Islet precursor cell (in vitro differentiated cells): ENCODE measurements at places on chromosomes 7 and 10.

GRCh38 chr7:38398725-38399321 lies 125.4 kb upstream of the TARP start:
- no peak for DNase-seq

DNA sequence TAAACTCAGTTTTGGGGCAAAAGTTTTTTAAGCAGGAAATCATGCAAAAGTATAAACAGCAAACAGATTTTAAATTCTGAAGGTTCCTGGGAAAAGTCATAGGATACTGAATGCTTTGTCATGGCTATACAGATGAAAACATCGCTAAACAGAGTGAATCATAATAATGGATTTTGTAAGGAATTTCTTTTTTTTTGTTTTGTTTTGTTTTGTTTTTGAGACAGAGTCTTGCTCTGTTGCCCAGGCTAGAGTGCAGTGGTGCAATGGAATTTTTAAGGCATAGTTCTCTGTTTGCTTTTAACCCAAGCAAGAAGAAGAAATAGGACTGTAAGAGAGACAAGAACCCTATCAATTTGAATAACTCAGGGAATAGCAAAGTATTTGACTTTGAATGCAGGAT lies 285.3 kb downstream of the NRG3 start:
- no peak for DNase-seq

- no peak for DNase-seq
Observed at GRCh38 chr7:157480371-157481050, 143.7 kb downstream of the DNAJB6 start.

DNA sequence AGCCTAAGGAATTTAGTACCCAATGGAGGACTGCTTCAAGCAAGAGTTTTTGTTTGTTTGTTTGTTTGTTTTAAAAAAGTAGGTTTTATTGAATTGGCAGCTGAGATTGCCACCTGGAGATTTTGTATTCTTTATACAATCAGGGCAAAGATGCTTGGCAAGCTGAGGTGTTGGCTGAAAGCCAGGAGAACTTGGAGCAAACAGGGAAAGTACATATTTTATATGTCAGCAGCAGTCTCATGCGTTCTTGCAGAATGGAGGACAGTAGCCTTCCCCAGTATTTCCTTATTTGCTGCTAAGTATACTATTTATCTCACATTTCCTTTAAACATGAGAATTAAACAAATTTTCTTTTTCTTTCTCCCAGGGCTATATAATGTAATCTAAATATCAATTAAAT lies 22.6 kb upstream of the ICA1 start:
- no peak for DNase-seq

GRCh38 chr7:13904007-13904406 lies 85.5 kb downstream of the ETV1 start:
- DNase-seq = no peak

DNA sequence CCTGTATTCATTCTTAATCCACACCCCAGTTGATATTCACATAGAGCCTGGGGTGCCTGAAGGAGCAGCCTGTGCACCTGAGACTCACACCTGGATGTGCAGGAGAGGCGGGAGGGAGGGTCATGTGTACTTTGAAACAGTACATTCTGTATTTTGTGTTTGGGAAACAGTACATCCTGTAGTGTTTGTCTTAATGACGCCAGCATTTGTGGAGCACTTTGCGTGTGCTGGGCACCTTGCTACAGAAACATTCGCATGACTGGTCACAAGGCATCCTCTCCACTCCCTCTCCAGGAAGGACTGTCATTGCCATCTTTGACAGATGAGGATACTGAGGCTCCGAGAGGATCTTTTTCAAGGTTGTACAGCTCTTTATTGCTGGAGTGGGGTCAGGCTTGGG lies 132.1 kb downstream of the TACC2 start:
- DNase-seq = no peak

- no peak for DNase-seq
Observed at GRCh38 chr10:110167149-110167548, 40.3 kb upstream of the MXI1 start.

DNA sequence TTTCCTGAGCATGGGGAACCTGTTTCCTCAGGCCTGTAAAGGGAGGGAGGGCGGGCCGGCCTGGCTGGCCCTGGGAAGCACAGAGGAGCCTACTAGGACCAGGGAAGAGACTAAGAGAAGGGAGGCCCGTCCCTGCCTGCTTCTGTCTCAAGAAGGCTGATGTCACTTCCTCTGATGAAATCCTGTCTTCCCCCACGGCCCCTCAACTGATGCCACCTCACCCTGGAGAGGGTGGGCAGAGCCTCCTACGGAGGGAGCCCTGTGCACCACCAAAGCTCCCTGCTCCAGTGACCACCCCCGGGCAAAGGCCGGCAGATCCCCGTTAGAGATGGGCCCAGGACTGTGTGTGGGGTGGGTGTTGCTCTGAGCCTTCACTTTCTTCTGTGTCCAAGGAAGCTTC lies 1.0 kb upstream of the PILRA start:
- DNase-seq = peak; percentile 65

GRCh38 chr7:108327353-108327752 lies 128.9 kb downstream of the NRCAM start:
- no peak for DNase-seq

DNA sequence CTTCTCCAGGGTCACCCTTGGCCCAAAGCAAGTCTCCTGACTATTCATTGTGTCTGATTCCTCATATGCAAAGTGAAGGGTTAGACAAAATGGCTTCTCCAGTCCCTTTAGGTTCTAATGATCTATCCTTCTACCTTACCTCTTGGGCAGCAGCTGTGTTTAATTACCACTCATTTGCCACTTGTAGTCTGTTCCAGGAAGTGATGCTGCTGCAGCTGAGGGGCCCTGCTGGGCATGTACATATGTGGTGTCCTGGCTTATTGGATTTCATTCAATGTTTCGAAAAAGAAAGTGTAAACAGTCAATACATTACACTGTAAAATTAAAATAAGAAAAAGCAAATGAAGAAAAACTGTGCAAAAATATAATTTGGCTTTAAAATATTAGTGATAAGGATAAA lies 36.6 kb downstream of the SCIN start:
- no peak for DNase-seq
